Fibroblast of upper back skin (primary cell): ENCODE measurements at places on chromosomes 12 and 14.
A peak's percentile ranks its signal among the peaks of the same experiment; 100 is the strongest.

DNA sequence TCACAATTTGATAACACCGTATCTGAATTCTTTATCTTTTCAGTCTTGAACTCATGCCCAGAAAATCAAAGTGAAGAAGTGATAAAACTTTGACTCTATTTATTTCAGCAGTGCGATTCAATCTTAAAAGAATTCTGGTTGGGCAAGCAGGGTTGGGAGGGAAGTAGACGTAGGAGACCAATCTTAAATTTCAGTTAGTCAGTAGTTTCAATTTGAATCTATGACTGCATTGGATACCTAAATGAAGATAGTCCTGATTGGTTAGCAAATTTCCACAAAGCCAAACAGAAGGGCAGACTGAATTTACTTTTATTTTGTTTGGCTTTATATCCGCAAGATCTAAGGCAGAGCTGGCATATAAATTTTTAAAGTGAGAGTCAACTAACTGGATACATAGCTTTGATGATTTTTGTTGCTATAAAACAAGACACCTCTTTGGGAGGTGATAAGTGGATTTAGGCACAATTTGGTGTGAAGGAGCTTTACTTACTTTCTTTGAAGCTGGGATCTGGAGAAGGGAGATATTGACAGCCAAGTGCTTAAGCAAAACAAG, 2.6 kb downstream of the ACSS3 start:
- no peak for DNase-seq

- no peak for DNase-seq
These were observed 10.1 kb downstream of the PDE6H start for GRCh38 chr12:14982991-14983390.

DNA sequence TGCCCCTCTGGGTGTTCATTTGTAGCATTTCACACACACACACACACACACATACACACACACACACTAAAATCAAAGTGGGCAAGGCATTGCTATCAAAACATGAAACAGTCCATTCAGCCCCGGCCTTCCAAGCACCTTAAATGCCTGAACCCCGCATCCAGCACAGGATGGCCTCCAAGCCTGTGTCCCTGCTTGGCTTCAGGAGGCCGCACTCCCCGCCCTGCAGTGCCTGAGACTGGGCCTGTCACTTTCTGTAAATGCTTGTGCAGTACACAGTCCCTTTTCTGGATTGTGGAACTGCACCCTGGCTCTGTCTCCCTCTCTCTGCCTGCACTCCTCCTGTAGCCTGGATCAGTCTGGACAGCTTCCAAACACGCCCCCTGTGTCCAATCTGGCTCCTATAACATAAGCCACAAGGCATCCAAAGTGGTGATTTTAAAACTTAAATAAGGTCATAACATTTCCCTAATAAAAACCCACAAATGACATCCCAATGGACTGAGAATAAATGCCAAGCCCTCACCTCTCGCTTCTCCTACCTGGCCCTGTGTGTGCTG, 972.2 kb upstream of the TMEM132C start:
- peak; percentile 28 for DNase-seq

DNA sequence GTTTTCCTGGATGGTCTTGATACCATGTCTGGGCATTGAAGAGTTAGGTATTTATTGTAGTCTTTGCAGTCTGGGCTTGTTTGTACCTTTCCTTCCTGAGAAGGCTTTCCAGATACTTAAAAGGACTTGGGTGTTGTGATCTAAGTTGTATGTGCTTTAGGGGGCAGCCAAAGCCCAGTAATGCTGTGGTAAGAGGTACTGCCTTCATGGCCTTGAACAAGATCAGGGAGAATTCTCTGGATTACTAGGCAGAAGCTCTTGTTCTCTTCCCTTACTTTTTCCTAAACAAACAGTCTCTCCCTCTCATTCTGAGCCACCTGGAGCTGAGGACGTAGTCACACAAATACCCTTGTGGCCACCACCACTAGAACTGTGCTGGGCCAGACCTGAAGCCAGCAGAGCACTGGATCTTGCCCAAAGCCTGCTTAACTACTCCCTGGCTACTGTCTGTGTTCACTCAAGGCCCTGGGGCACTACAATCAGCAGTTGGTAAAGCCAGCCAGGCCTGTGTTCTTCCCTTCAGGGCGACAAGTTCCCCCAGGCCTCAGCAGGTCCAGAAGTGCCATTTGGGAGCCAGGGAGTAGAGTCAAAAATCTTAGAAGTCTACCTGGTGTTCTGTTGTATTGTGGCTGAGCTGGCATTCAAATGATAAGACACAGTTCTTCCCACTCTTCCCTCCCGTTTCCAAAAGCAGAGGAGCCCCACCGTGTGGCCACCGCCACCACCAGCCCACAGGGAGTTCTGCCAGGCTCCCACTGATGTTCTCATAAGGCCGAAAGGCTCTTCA, 11.4 kb downstream of the PRORP start:
- DNase-seq, result no peak

- no peak for DNase-seq
These were observed 1096.5 kb downstream of the FSCB start for GRCh38 chr14:43410631-43411030.

DNA sequence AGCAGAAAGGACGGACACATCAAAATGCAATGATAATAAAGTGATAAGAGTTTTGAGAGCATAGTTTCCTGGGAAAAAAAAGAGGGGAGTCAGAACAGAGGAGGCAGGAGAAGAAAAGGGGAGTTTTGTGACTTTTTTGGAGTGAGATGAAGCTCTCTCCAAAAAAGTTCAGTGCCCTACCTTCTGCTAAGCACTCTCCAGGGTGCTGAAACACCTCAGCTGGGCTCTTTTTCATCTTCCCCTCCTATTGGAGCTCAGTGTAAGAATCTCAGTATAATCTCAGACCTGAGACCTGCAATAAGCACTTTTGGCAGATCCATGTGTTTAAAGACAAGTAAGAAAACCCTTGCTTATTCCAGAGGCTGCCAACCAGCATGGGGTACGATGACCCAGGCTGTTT, 58.9 kb upstream of the SRRM4 start:
- no peak for DNase-seq

DNA sequence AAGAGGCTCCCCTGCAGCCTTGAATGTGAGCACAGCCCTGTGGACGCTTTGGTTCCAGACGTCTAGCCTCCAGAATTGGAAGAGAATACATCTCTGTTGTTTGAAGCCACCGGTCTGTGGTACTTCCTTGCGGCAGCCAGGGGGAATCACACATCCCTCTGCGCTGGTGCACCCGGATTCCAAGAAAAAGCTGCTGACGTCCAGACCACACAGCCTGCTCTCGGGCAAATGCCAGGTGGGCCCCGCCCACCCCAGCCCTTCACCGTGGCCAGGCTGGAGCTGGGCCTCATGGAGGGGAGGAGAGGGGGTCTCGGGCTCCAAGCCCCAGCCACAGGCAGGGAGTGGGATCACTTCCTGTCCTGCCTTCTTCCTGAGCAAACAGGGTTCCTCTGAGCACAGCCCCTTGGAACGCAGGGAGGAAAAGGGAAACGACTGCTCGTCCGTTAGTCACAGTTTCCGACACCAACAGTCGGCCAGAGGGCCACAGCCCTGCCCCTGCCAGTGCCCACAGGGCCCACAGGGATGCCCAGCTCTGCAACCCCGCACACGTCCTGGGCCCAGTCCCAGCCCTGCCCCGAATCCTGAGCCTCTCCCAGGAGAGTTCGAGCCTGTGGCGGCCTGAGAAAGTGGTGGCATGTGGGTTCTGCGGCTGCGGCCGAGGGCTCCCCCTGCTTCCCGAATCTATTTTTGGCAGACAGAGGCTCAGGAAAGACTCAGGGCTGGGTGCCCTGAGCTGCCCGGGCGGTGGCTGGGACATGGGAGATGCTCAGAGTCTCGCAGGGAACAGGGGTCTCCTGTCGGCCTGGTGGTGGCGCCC, 85.3 kb downstream of the RFLNA start:
- DNase-seq, result peak; percentile 92

GRCh38 chr12:125284945-125285685, 219.9 kb downstream of the AACS start:
- no peak for DNase-seq
